ENCODE measurements at places on chromosomes 13 and 19.

DNA sequence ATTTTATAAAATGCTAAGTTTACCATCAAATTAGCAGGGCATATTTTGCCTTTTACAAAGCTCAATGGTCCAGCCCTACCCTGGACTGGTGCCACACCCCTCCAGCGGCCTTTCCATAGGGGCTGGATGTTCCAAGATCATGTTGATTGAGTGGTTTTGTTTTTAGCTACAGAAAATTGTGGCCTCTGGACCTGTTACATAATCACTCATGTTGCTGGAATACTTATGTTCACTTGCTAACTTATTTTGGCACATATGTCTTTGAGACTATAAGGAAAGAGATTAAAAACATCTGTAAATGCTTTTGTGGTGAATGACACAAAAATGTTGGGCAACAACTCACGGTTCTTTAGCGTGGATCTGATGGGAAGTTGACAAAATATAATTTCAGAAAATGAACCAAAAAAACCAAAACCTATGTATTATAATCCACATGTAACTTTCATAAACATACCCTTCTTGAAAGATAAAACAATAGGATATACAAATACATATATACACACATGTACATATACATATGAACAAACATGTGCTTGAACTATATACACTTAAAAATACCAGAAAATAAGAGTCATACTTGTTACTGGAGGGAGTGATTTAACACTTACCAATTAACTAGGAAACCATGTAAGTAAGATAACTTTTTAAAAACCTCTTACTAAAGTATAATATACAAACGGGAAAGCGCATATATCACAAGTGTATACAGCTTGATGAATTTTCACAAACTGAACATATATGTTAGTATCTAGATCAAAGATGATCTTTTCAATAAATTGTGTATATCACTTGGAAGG lies 46.6 kb upstream of the SLC15A1 start:
- no peak for DNase-seq

- DNase-seq: no peak
Observed at GRCh38 chr13:51922771-51923480, 61.2 kb downstream of the CCDC70 start.

GRCh38 chr19:43481701-43482100 lies 16.3 kb upstream of the LYPD3 start:
- no peak for DNase-seq

GRCh38 chr19:46875234-46875633 lies 14.4 kb downstream of the ARHGAP35 start:
- no peak for DNase-seq

DNA sequence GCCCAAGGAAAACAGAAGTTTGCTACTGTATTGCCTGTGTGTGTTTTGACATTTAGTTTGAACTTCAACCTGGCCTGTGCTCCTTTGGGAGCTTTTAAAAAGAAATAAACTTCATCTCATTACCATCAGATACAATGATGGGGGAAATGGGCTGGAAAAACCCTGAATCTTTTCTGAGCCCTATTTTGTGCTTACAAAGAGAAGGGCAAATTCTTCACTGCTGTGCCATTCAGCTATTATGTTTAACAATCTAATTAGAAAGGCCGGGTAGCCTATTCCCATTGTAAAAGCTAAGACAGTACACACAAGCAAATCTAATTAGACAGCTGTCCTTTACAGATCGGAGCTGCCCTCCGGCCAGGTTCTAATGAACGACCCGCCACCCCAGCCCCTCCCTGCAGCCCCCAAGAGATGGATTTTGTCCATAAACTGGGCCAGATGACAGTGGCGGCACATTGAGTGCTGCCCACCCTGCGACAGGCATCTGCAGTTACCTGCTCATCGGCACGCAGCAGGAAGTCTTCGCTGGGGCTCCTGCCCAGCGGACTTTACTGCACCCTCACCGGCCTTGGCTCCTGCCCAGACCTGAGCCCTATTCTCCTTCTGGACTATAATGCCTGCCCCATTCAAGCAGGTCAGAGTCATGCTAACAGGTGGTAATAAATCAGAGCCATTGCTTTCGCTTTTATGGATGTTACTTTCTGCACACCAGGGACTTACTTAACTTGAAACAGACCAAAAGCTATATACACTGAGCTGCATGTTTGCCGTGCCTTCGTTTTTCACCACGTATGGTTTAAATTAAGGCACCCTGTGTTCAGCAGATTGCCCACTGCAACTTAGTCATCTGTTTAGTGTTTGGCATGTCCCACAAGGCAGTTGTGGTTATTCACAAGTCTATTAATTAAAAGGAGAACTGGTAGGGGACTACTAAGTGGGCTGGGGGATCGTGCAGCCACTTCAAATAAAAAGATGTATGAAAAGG lies 549.6 kb downstream of the FGF9 start:
- no peak for DNase-seq

DNA sequence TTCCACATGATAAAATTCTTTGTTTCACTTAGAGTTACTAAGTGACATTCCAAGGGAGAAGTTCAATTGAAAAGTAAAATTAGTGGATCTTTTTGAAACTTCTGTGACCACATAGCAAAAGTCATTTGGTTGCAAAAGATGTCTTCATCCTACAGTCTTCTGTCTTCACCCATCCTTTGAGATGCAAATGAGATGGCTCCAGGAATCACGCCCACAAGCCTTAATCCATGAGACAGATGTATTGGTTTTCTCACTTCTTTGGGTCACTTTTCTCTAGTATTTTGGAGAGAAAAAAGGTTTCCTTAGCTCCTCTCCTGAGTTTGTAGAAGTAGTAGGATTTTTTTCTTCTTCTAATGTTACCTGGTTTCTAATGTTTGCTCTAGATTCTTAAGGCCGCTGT lies 259.5 kb upstream of the SLC10A2 start:
- DNase-seq: no peak

DNA sequence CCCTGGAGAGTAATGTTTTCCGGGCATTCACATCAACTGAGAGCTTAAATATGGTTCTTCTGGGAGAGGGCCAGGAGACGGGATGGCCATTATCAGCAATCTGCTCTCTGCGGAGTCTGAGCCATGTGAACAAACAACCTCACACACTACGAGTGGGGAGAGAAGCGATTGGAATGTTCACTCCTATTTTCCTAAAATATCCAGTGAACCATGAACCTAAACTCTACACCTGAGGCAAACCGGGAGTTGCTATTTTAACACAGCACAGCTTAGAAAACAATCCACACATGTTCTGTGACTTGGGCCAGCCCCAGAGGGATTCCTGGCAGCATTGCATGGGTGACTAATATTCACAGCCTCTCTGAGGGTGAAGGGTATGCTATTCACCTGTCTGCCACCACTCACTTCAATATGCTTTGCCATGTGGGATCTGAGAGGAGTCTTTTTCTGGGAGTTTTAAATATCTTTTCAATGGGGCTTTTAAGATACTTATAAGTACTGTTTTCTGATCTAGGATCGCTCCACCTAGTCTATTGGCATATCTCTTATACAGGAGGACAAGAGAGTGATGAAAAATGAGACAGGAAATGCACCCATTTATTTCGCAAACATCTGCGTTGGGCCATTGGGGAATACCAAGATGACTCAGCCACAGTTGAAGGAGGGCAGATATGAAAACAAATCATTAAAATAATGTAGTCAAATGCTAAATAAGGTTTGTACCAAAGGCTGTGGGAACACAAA lies 72.6 kb upstream of the SERP2 start:
- DNase-seq: no peak

- no peak for DNase-seq
Observed at GRCh38 chr13:31111136-31111535, 50.6 kb downstream of the HSPH1 start.

- DNase-seq: peak; percentile 69
Observed at GRCh38 chr19:41795031-41795461, 1.3 kb upstream of the CEACAM3 start.

GRCh38 chr13:51220706-51221105 lies 1.5 kb upstream of the FAM124A start:
- no peak for DNase-seq

DNA sequence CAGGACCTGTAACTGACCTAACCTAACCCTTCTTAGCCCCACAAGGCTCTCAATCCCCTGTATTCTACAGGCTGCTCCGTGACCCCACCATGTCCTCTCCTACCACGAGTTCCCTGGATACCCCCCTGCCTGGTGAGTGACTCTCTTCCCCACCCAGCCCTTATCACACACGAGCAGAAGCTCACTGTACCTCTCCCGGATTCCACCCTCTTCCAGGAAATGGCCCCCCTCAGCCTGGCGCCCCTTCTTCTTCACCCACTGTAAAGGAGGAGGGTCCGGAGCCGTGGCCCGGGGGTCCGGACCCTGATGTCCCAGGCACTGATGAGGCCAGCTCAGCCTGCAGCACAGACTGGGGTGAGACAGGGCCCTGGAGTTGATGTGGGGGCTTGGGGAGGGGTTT lies 1.3 kb downstream of the NR1H2 start:
- no peak for DNase-seq

DNA sequence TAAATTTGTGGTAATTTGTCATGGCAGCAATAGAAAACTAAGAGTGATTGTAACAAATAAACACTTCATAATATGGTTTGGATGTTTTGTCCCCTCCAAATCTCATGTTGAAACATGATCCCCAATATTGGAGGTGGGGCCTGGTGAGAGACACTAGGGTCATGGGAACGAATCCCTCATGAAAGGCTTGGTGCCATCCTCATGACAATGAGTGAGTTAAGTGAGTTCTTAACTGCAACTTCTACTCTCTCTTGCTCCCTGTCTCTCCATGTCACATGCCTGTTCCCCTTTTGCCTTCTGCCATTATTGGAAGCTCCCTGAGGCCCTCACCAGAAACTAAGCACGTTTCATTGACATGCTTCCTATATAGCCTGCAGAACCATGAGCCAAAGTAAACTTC lies 1233.2 kb downstream of the OLFM4 start:
- DNase-seq: no peak

DNA sequence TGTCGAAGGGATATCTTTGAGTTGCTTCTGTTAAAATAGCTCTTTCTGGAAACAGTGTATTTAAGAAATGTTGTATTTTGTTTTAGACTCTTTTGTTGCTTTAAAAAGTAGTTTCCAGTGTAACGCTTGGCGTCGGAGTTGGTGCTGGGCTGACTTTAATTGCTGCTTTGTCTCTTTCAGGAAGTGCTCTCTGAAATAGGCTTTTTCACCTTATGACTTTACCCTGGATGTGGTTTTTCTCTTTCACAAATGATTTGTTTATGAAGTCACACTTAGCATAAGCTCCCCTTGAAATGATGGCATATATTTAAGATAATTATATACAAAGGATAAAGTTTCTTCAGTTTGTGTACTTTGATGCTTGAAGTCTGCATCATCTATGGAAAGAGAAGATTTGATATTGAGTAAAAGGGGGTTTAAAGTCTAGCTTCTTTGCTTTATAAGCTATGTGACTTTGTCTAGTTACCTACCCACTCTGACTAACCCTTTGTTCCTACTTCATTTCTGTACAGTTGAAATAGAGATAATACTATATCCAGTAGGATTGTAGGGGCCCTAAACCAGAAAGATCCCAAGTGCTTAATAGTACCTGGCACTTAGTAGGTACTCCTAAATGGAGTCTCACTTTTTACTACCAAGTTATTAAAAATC lies at the start of gene GPR18:
GPR18 (minus strand) TSS at position 170 of the 651 bp plus-strand sequence. CDS start 2,507 bp downstream, outside the sequence.
- no peak for DNase-seq

- DNase-seq: no peak
Observed at GRCh38 chr13:75391432-75392100, 90.4 kb downstream of the TBC1D4 start.

GRCh38 chr19:5339950-5340636 lies 519 bp downstream of the PTPRS start:
- DNase-seq: peak; percentile 28

GRCh38 chr13:97752961-97753668 lies 200.4 kb upstream of the IPO5 start:
- DNase-seq: peak; percentile 26

- DNase-seq: no peak
Observed at GRCh38 chr19:44648631-44649251, 5.0 kb downstream of the PVR start.

- DNase-seq: no peak
Observed at GRCh38 chr13:50198508-50198907, 183.3 kb downstream of the KCNRG start.

- DNase-seq: no peak
Observed at GRCh38 chr13:111661776-111662175, 341.3 kb downstream of the TEX29 start.

- DNase-seq: no peak
Observed at GRCh38 chr19:35517342-35517741, 3.9 kb upstream of the DMKN start.

- DNase-seq: peak; percentile 88
Observed at GRCh38 chr19:44753932-44754749, 5.6 kb downstream of the BCL3 start.

DNA sequence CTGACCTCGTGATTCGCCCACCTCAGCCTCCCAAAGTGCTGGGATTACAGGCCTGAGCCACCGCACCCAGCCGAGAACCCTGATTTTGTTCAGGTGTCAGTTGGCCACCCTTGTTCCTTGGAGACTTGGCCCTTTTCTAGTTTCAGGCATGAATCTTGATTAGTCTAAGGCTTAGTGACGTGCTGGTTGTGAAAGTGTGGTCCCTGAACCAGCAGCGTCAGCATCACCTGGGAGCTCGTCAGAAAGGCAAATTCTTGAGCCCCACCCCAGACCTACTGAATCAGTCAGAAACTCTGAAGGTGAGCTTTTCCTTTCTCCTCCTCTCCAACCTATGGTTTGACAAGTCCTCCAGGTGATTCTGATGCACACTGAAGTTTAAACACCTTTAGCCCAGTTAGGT lies 35.2 kb downstream of the CACNG6 start:
- no peak for DNase-seq

DNA sequence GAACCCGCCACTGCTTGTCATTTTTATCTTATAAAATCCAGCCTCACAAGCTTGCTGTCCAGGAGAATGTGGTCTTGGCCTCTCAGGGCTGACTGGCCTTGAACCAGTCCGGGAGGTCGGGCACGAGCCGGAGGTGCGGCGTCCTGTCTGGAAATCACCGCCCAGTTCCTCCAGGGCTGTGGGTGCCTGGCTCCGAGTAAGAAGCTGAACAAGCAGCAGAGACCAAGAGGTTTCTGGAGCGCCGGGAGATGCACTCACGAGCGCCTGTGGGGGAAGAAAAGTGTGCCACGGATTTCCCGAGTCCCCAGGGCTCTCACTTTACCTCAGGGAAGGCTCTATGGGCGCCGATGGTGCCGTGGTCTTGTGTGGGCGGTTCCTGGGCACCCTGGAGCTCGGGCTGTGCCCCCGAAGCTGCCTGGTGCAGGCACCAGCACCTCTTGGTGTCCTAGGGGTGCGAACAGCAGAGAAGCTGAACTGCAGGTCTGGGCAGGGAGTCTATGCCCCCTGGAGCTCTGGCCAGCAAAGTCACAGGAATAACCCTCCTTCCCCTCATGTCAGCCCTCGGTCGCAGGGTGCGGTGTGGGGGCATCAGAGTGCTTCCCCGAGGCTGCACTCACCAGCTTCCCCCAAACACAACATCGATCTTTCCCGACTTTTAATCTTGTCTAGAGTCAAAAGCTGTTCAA lies 50.0 kb downstream of the GAS6 start:
- no peak for DNase-seq

- no peak for DNase-seq
Observed at GRCh38 chr19:22619371-22619770, 14.8 kb upstream of the ZNF492 start.
